A549 treated with Hydrocortisone at 1 μM for 4 hours (cell line): ENCODE measurements at places on chromosomes 3 and 15. TPM values are rescaled to one million over a fixed set of nuclear protein-coding genes. Genes with fewer than 3 reads are reported as not detected.

ATP10A gene
- 7.7 to 10.0 TPM (median 8.5 TPM) in 5 replicates for total RNA-seq

SIDT1 gene
- total RNA-seq, result 0.46 to 0.60 TPM (median 0.54 TPM) in 5 replicates

CERS3 gene
- not detected in 5 replicates for total RNA-seq

TMC3 gene
- not detected in 5 replicates for total RNA-seq

A4GNT gene
- not detected in 5 replicates for total RNA-seq

DUOX1 gene
- total RNA-seq, result 0.02 to 0.10 TPM in 2 of 5 replicates, not detected in the others
